Stimulated activated CD8-positive, alpha-beta memory T cell treated with anti-CD3 and anti-CD28 coated beads, Interleukin-4, amount 100 ng/mL, for 24 hours (primary cell): ENCODE measurements at places on chromosomes 11 and 22.

DNA sequence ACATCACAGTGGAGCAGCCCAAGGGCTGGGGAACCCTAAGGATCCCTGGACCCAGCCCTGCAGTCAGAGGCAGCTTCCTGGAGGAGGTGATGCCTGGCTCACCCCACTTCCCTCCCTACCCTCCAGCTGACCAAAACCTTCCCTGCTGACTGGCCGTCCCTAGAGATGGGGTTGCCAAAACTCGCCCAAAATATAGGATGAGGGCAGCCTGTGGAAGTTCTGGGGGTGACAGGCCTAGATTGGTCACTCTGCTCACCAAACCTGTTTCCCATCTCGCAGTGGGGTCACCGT lies 35.0 kb upstream of the PPARA start:
- DNase-seq: no peak

GRCh38 chr11:130449996-130450769 lies 1.7 kb downstream of the ADAMTS15 start:
- no peak for DNase-seq

- peak; percentile 40 for DNase-seq
Observed at GRCh38 chr11:69301455-69302401, 7.8 kb downstream of the MYEOV start.

GRCh38 chr11:2267306-2267850 lies 3.0 kb downstream of the ASCL2 start:
- no peak for DNase-seq

GRCh38 chr11:122453586-122453985 lies 201.9 kb upstream of the UBASH3B start:
- no peak for DNase-seq

DNA sequence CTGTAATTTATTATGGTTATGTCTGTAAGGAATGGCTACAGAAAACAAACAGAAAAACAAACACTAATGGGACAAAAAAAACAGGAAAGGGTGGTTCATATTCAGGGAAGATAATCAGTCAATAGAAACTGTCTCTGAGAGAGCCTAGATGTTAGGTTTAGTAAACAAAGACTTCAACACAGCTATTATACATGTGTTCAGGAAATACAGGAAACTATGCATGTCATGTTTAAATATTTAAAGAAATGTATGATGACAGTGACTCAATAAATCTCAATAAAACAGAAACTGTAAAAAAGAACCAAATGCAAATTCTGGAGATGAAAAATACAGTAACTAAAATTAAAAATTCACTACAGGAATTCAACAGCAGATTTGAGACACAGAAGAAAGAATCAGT lies 76.0 kb downstream of the PACS1 start:
- DNase-seq: no peak
